ENCODE measurements at places on chromosomes 4 and X.

DNA sequence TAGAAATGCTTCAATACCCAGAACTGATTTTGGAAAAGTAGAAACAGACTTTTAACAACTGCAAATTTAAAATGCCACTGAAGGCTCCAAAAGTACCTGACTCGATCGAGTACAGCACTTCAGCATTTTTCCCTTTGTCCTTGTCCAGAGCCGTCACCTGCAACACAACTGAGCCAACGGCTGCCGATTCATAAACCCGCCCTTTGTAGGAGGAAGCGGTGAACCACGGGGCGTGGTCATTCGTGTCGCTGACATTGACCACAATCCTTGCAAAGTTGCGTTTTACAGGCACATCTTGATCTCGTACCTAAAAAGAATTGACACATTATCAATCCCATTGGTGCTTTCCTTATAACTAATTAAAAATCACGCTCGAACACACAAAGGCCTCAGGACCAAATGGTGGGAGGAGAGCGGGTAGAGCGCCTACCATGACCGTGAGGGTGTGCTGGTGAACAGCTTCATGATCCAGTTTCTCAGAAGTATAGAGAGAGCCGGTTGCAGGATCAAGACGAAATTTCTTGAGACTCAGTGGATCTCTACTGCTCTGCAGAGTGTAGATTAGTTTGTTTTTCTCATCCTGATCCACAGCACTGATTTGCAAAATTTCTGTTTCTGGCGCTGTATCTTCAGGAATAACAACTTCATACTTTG, 72.8 kb upstream of the MTNR1A start:
- peak; percentile 85 for DNase-seq

- DNase-seq = peak; percentile 50
These were observed 20.1 kb upstream of the TCEAL4 start for GRCh38 chrX:103565197-103565596.

GRCh38 chr4:186807808-186808629, 84.4 kb upstream of the FAT1 start:
- no peak for DNase-seq

DNA sequence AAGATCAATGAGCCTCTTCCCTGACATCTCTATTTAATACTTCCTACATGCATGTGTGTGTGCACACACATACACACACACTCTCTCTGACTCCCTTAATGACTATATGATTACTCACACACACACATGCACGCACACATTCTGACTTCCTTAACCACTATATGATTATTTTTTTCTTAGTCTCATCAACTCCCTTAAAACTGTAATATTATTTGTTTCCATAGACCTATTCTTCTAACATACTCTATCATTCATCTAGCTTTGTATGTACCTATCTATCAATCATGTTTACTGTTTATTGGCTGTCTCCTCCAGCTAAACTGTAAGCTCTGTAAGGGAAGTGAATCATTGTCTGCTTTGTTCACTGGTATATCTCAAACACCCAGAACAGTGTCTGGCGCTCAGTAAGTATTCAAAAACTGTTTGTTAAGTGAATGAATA, 236.6 kb downstream of the RASL11B start:
- no peak for DNase-seq

GRCh38 chrX:41881166-41881565, 42.2 kb downstream of the CASK start:
- peak; percentile 16 for DNase-seq

GRCh38 chr4:144556636-144557035, 89.3 kb upstream of the HHIP start:
- DNase-seq = no peak

GRCh38 chrX:48459483-48459882, 10.6 kb downstream of the SLC38A5 start:
- DNase-seq = no peak

DNA sequence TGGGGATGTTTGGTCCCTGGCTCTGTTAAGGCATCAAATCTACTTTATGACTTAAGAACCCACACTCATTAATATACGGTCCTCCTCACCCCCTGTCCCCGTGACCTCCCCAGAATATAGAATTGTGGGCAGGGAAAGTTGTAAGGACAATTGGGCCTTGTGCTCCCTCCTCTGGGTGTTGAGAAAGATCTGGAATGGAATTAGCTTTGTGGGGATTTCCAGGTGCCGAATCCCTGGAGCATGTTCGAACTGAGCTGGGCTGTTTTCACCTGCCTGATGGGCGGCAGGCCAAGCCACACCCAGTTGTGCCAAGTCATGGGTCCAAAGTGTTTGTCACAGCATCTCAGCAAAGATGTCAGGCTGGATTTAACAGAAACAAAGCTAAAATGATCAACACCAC, 349.3 kb upstream of the KLF3 start:
- no peak for DNase-seq

DNA sequence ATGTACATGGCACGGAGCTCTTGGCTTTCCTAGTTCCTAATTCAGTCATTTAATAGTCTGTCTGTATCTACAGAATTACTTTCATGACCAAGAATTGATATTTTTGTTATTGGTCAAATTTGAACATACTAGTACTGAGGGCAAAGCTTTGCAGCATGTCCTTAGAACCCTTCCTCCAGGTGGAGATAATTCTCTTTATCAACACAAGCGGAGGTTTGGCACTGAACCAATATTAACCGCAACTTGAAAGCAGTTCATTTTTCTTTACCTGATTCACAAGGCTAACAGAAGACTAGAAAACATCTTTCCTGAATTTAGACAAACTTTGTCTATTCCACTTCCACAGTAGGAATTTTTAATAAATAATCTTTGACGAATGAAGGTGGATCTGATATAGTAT, 73.8 kb downstream of the TACR3 start:
- DNase-seq = no peak

- no peak for DNase-seq
These were observed 627 bp upstream of the HSD17B11 start for GRCh38 chr4:87391576-87392054.

- no peak for DNase-seq
These were observed 411.9 kb downstream of the TRIML1 start for GRCh38 chr4:188551156-188551555.

DNA sequence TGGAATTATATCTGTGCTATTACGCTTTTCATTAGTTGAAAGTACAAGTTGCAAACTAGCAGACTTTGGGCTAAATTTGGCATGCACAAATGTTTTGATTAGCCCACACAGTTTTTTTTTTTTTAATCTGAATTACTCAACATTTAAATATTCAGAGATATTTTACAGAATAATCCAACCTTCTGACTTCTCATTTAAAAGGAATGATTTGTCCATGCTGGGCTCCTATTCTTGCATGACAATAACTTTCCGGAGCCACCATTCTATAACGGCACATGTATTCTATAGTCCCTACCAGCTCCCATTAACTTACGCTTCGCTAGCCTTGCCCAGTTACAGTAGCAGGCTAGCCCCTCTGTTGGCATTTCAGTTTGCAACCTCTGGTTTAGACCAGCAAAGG, 219.3 kb upstream of the FTHL17 start:
- no peak for DNase-seq

DNA sequence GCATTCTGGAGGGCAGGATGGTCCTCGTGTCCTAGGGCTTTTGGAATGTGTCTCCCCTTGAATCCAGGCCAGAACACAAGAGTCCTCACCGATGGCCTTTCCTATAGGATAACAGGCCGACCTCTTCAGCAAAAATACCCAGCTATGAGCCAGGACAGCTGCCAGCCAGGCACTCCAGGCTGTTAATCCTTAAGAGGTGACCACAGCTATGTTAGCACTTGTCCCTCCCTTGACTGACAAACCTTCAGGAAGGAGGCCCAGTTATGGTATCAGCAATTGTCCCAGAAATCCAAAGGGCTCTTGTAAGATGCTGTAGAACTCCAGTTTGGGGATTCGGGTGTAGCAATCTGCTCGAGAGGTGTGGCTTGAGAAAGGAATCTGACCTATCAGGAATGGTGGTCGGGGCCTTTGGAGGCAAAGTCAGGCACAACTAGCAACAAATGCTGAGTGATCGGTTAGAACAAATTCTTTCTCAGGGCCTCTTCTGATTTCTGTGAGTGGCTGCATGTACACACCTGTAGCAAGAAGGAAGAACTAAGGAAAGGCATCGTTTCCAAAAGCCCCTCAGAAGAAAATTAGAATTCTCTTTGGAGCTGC, 54.6 kb downstream of the PTCHD1 start:
- DNase-seq = no peak

GRCh38 chr4:63275491-63275890, 1133.8 kb downstream of the TECRL start:
- DNase-seq = no peak

GRCh38 chrX:149124526-149125108, 380.5 kb downstream of the IDS start:
- DNase-seq = no peak

- DNase-seq = no peak
These were observed 34.6 kb upstream of the WDR1 start for GRCh38 chr4:10151182-10151581.

DNA sequence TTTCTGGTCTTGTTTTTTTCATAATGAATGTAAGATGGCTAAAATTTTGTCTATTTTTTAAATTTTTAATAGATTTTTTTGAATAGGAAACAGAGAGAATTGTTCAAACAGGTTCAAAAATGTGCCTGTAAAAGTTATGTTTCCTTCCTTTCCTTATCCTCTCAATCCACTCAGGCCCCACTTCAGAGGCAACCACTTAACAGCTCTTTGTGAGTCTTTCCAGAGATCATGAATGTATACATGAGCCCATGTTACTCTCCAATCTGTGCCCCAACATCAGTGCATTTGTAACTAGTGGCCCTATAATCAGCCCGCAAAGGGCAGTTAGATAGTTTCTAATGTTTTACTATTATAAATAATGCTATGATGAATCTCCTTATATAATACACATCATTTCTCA, 14.0 kb downstream of the CFI start:
- DNase-seq = no peak

DNA sequence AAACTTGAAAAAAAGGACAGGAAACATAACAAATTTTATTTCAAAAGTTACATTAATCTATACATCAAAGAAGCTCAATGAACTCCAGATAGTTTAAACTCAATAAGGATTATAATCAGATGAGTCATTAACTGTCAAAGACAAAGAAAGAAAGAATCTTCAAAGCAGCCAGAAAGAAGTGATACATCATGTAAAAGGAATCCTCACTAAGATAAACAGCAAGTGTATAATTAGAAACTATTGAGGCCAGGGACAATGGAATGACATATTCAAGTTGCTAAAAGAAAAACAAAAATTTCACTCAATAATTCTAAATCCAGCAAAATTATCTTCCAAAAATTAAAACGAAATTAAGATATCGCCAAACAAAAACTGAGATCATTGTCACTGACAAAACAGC, 161.6 kb upstream of the NWD2 start:
- no peak for DNase-seq

DNA sequence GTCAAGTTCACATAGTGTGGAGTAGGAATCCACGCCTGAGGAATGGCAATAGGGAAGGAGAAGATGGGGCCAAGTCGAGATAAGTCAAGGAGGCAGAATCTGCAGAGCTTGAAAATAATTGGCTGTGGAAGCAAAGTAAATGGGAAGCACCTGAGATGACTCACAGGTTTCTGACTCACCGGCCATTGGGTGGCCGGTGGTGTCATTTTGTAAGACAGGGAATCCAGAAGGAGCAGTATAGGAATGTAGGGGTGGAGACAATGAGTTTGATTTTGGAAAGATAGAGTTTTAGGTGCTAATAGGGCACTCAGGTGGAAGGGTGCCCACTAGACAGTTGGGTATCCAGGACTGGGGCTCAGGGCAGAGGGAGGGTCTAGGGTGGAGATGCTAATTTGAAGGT, 201.0 kb upstream of the MAMLD1 start:
- no peak for DNase-seq

DNA sequence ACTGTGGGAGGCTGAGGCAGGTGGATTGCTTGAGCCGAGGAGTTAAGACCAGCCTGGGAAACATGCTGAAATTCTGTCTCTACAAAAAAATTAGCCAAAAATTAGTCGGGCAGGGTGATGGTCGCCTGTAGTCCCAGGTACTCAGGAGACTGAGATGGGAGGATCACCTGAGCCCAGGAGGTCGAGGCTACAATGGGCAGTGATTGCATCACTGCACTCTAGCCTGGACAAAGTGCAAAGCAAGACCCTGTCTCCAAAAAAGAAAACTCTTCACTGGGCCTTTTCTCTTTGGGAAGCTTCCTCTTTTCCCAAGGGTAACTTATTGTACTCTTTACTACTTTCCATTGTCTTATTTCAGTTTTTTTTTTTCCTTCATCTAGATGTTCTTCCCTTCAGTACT, 88.9 kb downstream of the UBE2K start:
- DNase-seq = no peak

- DNase-seq = no peak
These were observed 59.7 kb downstream of the SH3BGRL start for GRCh38 chrX:81261576-81261975.

GRCh38 chrX:9611436-9612145, 146.7 kb downstream of the TBL1X start:
- DNase-seq = no peak

DNA sequence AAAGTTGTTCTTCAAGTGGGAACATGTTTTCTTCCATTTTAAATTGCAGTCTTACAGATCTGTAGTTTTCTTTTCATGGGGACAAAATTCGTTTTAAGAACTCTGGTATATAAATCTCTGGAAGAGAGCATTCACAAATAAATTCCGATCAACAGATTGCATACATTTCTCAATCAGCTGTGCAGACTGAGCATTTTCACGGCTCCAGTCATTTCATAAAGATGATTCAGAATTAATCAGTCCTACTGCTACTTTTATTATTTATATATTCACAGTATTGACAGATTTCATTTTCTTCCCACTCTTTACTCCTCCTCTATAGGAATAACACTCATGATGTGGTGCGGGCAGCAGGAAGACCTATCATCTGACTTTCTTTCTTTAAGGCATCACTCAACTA, 534.9 kb upstream of the FTHL17 start:
- DNase-seq = no peak

- no peak for DNase-seq
These were observed 7.3 kb downstream of the GPRASP1 start for GRCh38 chrX:102658556-102658955.

DNA sequence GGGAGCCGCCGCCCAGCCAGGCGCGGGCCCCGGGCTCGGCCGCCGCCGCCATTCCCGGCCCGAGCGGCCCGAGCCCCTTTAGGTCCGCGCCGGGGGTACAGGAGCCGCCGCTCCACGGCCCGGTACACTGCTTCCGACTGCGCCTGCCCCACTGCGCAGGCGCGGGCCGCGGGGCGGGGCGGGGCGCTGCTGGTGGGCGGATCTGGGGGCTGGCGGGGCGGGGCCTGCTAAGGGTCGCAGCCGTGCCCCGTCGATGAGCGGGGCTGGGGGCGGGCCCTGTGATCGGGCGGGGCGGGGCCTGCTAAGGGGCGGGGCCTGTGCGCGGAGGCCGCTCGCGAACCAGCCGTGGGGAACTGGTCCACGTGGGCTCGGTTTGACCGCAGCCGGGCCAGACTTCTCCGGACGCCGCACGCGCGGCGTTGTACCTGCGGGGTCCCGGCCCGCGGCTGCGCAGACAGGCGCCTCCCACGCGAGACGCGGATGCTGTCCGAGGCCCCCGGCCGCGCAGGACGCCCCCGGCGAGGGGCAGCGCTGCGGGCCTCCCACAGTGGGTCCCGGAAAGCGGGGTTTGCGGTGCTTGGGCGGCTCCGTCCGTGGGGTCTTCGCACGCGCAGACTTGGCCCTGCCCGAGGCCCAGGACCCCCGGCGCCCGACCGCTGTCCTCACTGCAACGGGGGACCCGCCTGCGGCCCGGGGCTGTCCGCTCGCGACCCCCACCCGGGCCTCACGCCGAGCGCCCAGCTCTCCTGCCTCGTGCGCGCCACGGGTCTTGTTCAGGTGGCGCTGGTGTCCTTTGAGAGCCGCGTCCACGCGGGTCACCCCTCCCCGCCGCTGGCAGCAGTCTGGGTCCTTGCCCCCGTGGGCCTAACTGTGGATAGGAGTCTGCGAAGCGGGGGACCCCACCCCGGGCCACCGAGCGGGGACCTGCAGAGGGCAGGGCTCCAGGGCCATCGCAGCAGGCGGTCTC, at the start of gene DGKQ:
Gene DGKQ, minus strand, starts transcription at position 139 of the 967 bp plus-strand sequence. Its CDS starts 87 bp downstream, at position 52.
- DNase-seq = peak; percentile 79

Data from MV-4-11 (cell line).